ENCODE measurements at places on chromosomes 6 and 20. TPM values are rescaled to one million over a fixed set of nuclear protein-coding genes. Genes with fewer than 3 reads are reported as not detected.

Gene MYB
- total RNA-seq = 19.7 TPM

GRCh38 chr20:4230651-4231050 is 215.3 kb upstream of the RNF24 start:
- H3K36me3 ChIP-seq = no peaks in the 10 kb centered on the region
- no peak overlapping the region for H3K27ac ChIP-seq
- H3K4me1 ChIP-seq = no peaks in the 10 kb centered on the region
- peaks cover 12% of the 10 kb centered on the region for H3K27me3 ChIP-seq

GRCh38 chr6:53651205-53651763 is 14.3 kb downstream of the KLHL31 start:
- DNase-seq = peak; percentile 81
- no peaks in the 10 kb centered on the region for H3K27me3 ChIP-seq
- peaks cover 37% of the 10 kb centered on the region for H3K4me1 ChIP-seq
- H3K27ac ChIP-seq = peak overlapping the region; percentile 80

- no peaks in the 10 kb centered on the region for H3K36me3 ChIP-seq
- H3K4me1 ChIP-seq = peaks cover 4% of the 10 kb centered on the region
- no peak overlapping the region for H3K4me3 ChIP-seq
- H3K27ac ChIP-seq = no peak overlapping the region
These were observed 4.1 kb downstream of the BMP7 start for GRCh38 chr20:57262301-57262700.

- peak; percentile 21 for DNase-seq
- H3K27me3 ChIP-seq = peaks cover 3% of the 10 kb centered on the region
- no peak overlapping the region for H3K27ac ChIP-seq
These were observed 13.4 kb upstream of the TREML4 start for GRCh38 chr6:41214559-41215238.
